ENCODE measurements at places on chromosomes 1 and 21.
A peak's percentile ranks its signal among the peaks of the same experiment; 100 is the strongest.

GRCh38 chr1:158285756-158286241 is 3.9 kb upstream of the CD1C start:
- DNase-seq, result peak; percentile 3

DNA sequence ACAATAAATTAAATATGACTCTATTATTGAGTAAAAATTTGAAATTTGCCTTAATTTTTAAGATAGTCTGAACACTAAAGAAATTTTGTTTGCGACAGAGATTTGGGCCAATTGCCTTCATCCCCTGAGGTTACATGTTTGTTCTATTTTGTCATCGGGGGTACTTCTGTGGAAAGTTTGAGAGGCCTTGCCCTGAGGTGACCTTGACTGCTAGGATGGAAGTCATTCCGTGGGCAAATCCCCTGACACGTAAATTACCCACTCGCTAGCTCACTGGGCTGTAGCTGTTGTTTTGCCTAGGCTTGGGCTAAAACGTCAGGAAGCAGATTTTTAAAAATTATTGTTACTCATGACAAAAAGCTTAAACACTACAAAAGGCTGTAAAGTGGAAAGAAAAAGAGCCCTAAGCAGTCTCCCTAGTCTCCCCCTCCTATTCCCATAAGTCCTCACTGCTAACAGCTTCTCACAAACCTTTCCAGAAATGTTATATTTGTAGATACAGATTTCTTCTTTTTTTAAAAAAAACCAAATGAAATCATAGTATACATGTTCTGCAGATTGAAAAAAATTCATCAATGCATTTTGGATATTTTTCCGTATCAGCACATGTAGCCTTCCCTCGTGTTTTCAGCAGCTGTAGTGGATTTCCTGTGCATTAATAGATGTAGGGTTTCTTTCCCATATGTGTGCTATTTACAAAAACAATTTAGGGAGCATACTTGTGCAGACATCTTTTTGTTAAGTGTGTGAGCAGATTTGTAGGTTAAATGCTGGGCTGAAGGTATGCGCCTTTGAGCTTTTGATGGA is 142.7 kb downstream of the MRPS6 start:
- DNase-seq, result no peak

DNA sequence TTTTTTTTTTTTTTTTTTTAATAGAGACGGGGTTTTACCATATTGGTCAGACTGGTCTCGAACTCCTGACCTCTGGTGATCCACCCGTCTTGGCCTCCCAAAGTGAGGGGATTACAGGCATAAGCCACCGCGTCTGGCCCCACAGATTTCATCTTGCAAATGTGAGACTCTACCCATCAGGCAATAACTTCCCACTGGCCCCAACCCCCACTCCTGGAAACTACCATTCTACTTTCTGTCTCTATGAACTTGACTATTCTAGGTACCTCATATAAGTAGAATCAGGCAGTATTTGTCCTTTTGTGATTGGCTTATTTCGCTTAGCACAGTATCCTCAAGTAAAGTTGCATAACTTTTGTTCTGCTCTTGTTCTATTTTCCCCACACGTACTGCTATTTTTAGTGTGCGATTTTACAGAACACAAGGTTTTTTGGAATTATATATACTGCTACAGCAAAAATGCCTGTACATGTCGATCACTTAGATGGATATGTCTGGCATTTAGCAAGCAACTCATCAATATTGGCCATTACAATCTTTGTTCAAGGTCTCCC is 40.2 kb downstream of the ECE1 start:
- no peak for DNase-seq

- DNase-seq, result no peak
These were observed 191.9 kb downstream of the RERE start for GRCh38 chr1:8625491-8625890.

- DNase-seq, result no peak
These were observed 5.1 kb downstream of the CR1L start for GRCh38 chr1:207649865-207650580.

DNA sequence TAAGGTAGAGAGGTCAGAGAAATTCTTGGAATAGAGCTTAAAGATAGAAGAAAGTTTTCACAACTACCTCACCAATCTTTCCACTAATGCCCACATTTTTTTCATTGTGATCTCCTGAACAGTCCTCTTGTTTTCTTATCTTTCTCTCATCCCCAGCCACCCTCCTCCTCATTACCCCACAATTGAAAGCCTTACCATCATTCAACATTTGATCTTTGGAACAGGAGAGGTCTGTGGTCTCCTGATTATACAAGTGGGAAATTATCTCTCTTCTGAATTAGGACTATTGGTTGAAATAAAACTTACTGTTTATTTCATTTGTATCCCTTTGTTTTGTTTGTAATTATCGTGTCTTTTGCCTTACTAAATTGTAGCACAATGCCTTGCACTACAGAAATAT is 29.6 kb downstream of the DNAH14 start:
- no peak for DNase-seq

- no peak for DNase-seq
These were observed 14.1 kb upstream of the ZNF436 start for GRCh38 chr1:23383577-23384311.

DNA sequence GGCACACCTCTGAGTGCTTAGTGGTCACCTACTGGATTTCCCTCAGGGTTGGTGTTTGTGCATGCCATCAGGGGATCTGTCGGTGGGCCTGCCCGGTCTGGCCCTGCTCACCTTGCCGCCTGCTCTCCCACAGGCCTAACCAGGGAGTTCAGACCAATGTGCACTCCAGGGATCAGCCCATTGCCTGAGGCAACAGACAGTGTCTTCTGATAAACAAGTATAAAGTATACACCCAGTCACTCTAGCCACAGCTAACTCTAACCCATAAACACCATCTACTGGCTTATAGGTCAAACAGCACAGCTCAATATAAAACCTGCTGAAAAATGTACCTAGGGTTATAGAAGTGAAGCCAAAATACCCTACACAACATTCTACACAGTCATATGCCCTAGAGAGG is 1300.0 kb downstream of the PLA2G4A start:
- no peak for DNase-seq
